T-helper 2 cell treated with Interferon-gamma antibody and Interleukin-4, amounts not matched to agents 100 ng/mL and 5 ng/mL, for 36 hours (primary cell): ENCODE measurements at places on chromosomes 5 and 9. TPM values are rescaled to one million over a fixed set of nuclear protein-coding genes. Genes with fewer than 3 reads are reported as not detected.

ANKRD34B gene
- total RNA-seq: not detected in 2 replicates

STOM gene
- total RNA-seq: 23.3 and 25.7 TPM in 2 replicates

DOCK8 gene
- 274 and 280 TPM in 2 replicates for total RNA-seq

DNAH5 gene
- total RNA-seq: not detected in 2 replicates

WWC1 gene
- total RNA-seq: not detected in 2 replicates

MZB1 gene
- 61.8 and 65.3 TPM in 2 replicates for total RNA-seq

CEL gene
- 2.5 TPM in 2 replicates for total RNA-seq

LCN1 gene
- not detected in 2 replicates for total RNA-seq

FBP2 gene
- total RNA-seq: not detected in 2 replicates

SARDH gene
- 0.68 and 0.73 TPM in 2 replicates for total RNA-seq

MLANA gene
- total RNA-seq: not detected in 2 replicates

LRRC26 gene
- total RNA-seq: not detected in 2 replicates

FREM1 gene
- total RNA-seq: not detected in 2 replicates

CDK7 gene
- total RNA-seq: 24.5 and 27.7 TPM in 2 replicates

CCDC192 gene
- not detected in 2 replicates for total RNA-seq

LMX1B gene
- not detected in 2 replicates for total RNA-seq

SPATA31E1 gene
- not detected in 2 replicates for total RNA-seq

LRRC19 gene
- not detected in 2 replicates for total RNA-seq

DYNC2I2 gene
- total RNA-seq: 51.9 and 57.6 TPM in 2 replicates

GLRX gene
- 48.9 and 49.6 TPM in 2 replicates for total RNA-seq

ZNF462 gene
- 0.05 and 0.18 TPM in 2 replicates for total RNA-seq

PCDHB16 gene
- total RNA-seq: not detected in 2 replicates

F12 gene
- 1.2 and 1.9 TPM in 2 replicates for total RNA-seq

CAVIN4 gene
- total RNA-seq: 0.43 and 0.66 TPM in 2 replicates

C9orf153 gene
- 0.25 and 0.82 TPM in 2 replicates for total RNA-seq

OGN gene
- not detected in 2 replicates for total RNA-seq
